ENCODE measurements at places on chromosomes 1 and 21.

DNA sequence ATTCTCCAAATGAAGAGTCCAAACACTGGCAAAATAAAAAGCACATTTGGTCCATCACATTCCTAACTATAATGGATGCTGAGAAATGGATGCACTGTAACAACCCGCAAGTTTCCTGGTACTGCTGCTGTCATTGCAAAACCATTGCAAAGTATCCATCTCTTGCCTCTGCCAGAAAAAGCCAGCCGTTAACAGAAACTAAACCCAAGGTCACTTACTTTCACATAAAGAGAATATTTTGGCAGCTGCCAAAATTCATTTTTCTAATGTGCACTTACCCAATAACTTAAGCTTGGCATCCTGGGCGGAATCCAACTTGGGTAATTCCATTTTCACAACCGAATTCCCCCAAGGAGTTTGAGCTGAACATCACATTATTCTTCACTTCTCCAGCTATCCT lies 77.0 kb upstream of the LRRC8D start:
- no peak for DNase-seq

DNA sequence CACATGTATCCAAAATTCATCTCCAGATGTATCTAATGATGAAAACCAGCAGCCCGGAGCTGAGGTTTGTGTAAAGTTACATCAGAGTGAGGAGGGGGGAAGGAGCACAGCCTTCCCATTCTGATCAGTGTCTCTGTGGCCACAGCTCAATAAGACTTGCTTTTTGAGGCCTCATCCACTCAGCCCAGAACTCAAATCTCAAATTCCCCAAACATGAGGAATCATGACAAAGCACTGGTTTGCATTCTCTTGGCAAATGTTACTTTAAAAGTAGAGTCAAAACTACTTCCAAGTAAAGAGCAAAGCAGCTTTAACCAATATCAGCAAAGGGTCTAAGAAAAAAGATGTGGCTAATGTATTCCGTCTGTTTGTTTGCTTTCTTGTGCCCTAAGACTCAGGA lies 30.9 kb downstream of the CCN1 start:
- no peak for DNase-seq

DNA sequence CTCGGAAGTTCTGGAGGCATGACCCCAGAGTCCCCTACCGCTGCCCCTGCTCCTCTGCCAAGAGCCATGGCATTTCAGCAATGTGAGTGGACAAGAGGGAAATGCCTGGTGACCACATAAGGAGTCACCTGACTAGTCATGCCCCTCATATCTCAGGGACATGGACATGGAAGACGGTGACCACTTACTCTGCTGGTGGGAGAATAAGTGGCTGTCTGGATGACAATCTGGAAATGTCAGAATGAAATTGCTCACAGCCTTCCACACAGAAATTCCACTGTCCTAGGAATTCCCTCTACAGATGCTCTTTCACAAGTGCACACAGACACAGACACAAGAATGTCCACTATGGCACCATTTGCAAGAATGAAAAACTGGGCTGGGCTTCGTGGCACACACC lies 24.3 kb upstream of the PLEKHG5 start:
- no peak for DNase-seq

- peak; percentile 59 for DNase-seq
Measured at GRCh38 chr21:43362321-43362791, 64.6 kb downstream of the SIK1 start.

- DNase-seq: no peak
Measured at GRCh38 chr1:7595336-7595735, 175.8 kb upstream of the VAMP3 start.

DNA sequence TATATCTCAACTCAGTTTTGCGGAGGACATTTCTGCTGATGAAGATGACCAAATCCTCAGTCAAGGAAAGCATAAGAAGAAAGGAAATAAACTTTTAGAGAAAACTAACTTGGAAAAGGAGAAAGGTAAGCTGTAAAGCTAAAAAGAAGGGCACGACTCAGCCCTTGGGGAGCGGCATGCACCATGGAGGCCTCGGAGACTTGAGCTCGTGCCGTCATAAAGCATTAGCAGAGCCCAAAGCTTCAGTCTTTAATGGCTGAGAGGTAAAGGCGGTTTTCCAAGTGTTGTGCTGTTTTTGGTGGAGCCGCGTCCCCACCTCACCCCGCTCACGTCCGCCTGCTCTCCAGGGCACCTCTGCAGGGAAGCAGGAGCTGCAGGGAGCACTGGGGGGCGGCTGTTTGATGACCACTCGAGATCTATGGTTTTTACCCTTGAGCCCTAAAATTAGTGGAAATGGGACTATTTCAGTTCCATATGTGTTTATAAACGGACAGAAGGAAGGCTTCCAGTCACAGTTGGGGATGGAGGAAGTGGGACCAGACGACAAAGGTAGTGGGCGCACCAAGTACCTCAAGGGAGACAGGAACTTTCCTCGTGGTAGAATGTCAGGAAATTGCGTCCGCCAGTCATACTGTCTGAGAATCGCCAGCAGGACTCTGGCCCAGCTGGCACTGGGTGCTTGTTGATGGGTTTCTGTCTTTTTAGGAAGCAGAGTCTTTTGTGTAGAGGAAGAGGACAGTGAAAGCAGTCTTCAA lies 27.6 kb downstream of the RRP1B start:
- DNase-seq: no peak

GRCh38 chr1:192270398-192270797 lies 46.4 kb upstream of the RGS21 start:
- DNase-seq: no peak

DNA sequence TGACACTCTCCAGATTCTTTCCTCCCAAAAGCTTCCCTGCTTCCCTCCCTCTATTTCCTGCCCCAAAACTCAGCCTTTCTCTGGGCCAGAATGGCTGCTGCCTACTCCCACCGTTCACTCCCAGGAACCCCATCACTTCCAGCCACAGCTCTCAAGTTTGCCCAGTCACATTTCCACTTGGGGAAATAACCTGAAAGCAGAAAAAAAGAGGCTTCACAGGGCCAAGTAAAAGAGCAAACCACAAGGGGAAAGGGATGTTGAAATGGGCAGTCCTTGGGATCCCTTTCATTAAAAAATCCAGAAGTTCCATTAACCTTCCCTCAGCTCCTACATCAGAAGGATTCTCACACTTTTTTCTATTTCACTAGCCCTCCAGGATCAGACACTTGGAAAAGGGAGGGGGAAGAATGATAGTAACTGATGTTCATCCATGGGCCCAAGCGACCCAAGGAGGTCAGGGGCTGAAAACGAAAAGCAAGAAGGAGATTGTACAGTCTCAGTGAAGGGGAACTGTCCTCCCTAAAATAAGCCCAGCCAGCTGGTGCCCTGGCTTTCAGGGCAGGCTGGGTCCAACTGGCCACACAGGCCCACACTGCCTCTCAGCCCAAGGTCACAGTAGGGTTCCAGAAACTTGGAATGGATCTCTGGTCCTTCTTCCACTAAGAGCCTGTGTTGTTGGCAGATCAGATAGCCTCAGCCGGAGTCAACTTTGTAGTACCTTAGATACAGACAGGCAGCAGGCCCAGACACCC lies 49.7 kb downstream of the DMAP1 start:
- no peak for DNase-seq
